Motor neuron (in vitro differentiated cells): ENCODE measurements at places on chromosomes 6 and 20.

DNA sequence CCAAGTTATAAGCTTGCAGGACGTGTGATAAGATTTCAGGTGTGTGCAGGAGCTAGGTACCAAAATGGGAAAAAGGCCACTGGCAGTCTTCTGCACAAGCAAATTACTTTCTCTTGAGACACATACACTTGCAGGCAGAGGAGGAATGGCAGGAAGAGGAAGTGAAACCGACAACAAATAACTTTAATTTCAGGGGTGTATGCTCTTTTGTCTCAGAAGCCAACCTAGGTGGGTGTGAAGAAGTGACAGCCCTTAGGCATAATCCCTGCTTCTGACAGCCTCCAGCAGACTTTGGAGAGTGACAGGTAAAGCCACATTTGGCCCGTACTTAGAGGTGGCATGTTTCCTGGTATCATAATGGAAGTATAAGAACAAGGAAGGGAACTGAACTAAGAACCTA lies 118.8 kb upstream of the TRAF3IP2 start:
- ATAC-seq = no peak

DNA sequence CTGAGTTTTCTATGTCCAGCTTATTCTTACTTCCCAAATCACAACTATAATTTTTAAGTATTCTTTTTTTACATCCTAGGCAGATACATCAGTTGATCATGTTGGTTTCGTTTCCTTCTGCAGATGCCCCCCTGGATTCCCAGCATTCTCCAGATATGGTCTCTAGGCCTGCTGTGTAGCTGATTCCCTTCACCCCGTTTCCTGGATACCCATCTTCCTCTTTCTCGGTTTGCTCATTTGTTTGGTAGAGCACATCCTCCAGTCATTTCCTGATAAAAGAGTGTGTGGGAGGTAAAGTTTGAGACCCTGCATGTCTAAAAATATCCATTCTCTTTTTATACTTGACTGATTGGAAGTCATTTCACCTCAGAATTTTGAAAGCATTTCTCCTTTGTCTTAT lies 66.4 kb downstream of the ANKS1A start:
- no peak for ATAC-seq

GRCh38 chr6:143165315-143165855 lies 104.7 kb downstream of the AIG1 start:
- no peak for ATAC-seq

DNA sequence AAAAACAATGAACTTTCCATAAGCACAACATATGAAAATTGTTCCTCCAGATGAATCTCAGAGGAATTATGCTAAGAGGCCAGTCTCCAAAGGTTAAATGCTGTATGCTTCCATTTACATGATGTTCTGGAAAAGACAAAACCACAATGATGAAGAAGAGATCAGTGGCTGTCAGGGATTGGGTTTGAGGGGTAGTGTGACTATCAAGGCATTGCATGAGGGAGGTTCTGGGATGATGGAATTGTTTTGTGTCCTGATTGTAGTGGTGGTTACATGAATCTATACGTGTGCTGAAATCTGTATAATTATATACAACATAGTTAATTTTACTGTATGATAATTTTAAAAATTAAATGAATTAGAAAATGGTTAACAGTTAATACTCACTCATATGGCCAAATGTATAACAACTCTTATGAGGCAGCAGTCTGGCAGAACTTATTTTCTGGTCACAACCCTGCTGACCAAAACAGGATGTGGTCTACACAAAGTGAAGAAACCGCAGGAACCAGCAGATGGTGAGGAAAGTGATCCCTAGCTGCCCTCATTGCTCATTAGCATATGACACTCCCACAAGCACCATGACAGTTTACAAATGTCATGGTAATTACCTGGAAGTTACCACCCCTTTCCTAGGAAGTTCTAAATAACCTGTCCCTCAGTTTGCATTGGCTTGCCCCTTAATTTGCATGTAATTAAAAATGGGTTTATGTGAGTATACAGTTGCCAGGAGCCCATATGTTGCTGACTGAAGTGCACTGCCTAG lies 31.9 kb downstream of the NSFL1C start:
- no peak for ATAC-seq

GRCh38 chr6:151263967-151264366 lies 24.2 kb downstream of the AKAP12 start:
- no peak for ATAC-seq

- no peak for ATAC-seq
Measured at GRCh38 chr20:54110457-54110856, 40.1 kb upstream of the BCAS1 start.

DNA sequence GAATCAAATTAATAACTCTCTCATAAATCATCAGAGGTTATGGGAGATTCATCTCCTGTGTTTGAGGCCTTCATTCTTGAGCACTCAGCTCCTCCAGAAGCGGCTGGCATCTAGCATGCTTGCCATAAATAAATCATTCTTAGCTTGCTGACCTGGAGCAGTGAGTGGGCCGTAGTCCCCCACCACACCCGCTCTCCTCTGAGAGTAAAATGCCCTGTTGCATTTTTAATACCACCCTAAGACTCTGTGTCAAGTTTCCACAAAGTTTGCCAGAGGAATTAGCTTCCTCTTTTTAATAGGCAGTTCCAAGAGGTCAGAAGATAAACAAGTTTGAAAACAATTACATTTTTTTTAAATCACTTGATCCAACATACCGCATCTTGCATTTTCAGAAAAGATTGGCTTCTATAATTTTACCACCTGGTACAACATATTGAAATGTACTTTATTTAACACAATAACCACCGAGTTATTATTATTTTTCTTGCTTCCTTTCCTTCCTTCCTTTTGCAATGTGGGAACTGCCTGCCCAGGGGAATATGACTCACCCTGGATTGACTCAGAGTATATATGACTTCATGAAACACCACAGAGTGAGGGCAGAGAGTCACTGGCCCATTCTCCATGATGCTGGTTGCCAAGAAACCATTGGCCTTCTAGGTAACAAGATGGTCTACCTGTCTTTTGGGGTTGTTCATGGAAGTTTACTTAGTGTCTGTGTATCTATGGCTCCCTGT lies 29.4 kb upstream of the CLIC5 start:
- ATAC-seq = no peak

DNA sequence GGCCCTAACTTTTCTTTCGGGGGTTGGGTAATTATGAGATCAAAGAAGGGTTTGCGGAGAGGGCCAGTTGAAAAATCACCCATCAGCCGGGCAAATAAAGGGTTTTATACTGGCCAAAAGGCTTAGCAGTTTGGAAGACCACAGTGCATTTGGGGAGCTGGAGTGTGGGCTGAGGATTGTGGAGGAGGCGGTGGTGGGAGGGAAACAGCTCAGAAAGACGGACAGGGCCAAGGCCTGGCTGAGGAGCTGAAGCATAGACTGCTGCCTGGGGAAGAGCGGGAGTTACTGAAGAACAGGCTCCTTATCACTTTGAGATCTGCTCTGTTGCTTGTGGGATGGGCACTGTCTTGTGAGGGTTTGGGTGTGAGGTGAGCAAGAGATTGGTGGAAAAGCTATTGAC lies 144.2 kb downstream of the CARMIL1 start:
- no peak for ATAC-seq

GRCh38 chr20:8077137-8077466 lies 55.0 kb upstream of the PLCB1 start:
- no peak for ATAC-seq

GRCh38 chr6:80196906-80197305 lies 90.4 kb downstream of the BCKDHB start:
- ATAC-seq = no peak

DNA sequence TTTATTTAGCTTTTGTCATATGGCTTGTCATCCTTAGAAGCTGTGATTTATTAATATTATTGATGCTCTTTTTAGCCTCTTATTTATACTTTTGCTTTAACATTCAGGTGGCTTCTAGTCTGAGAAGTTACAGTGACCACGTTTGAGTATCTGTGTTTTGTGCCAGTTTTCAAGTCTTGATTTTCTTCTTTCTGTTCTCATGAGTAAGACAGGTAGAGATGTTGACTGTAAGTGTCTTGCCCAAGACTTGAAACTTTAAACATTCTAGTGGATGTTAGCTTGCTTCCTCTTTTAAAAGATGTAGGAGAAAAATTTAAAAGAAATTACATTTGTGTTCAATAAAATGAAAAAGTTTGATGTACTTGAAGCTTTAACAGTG lies 122.6 kb downstream of the LRRC1 start:
- no peak for ATAC-seq

GRCh38 chr6:150037526-150038201 lies 12.3 kb upstream of the RAET1L start:
- peak; percentile 26 for ATAC-seq

DNA sequence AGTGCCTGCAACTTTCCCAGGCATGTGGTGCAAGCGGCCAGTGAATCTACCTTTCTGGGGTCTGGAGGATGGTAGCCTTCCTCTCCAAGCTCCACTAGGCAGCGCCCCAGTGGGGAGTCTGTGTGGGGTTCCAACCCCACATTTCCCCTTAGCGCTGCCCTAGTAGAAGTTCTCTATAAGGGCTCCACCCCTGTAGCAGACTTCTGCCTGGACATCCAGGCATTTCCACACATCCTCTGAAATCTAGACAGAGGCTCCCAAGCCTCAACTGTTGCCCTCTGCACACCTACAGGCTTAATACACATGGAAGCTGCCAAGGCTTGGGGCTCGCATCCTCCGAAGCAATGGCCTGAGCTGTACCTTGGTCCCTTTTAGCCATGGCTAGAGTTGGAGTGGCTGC lies 321.6 kb downstream of the TFAP2A start:
- ATAC-seq = no peak

- ATAC-seq = no peak
Measured at GRCh38 chr6:139932671-139933070, 558.2 kb upstream of the CITED2 start.

DNA sequence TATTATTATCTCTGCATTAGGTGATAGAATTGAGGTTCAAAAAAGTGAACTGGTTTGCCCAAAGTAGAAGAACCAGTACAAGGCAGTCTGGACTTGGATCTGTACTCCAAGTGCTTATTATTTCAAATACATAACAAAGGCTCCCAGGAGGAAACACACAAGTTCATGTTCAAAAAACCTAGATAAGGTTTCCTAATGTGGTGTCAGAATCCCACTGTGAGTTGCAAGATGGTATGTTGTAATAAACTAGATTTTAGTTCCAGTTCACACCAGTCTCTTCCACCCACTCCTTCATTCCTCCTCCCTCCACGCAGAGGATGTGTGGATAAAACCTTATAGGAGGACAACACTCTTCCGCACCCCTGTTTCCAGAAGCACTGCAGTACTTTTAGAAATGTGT lies 42.8 kb downstream of the KIAA0319 start:
- no peak for ATAC-seq

- no peak for ATAC-seq
Measured at GRCh38 chr20:40414843-40415615, 274.0 kb downstream of the MAFB start.

DNA sequence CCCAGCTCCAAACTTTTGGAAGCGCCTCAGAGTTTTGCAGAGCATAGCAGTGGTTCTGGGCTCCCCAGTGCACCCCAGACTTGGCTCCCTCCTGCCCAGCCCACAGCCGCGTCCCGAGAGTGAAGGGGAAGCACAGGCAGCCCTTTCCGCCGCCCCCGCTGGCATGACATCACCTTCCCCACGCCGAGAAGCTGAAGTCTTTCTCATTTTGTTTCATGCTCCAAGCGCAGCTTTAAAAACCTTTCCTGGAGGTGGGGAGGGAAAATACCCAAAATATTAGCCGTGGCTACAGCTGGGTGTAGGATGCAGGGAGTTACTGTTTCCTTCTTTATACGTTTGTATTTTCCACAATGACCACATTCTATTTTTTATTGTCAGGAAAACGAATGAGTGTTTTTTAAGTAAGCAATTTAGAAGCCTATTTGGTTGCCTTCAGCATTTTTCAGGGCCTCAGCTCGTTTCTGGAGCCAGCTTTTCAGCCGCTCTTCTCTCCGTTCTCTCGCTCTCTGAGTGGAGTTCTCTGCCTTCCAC lies 72.9 kb downstream of the SNX5 start:
- ATAC-seq = peak; percentile 24

GRCh38 chr20:49187330-49187850 lies 744 bp downstream of the STAU1 start:
- peak; percentile 3 for ATAC-seq

- no peak for ATAC-seq
Measured at GRCh38 chr20:61903575-61904340, 161.9 kb downstream of the TAF4 start.

DNA sequence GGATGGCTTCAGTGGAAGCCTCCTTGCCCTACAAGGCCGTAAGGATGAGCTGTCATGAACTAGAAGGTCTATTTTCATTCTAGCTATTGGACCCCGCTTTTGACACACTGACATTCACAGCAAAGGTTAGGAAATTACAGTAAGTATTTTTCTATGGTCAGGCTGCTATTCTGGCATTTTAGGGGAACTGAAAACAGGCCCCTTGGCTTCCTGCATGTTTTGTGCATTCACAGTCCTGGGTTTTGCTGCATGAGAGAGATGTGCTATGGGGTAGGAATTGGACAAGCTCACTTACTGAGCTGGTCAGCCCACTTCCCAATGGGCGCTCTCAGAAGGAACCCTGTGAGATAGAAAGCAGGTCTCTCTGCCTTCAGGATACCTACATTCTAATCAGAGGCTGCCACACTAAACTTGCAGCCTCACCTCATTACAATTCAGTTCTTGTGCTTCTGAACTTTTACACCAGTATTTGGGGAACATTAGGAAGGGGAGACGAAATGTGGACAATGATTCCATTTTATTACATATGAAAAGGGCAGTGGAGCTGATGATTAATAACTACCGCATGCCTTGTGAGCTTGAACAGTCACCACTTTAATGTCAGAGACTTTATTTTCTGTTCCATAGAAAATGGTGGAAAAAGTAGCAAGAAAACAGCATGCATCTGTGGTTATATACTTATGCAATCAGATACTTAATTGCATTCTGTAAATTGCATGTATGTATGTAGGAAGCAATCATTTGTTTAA lies 86.6 kb upstream of the TAB2 start:
- no peak for ATAC-seq

DNA sequence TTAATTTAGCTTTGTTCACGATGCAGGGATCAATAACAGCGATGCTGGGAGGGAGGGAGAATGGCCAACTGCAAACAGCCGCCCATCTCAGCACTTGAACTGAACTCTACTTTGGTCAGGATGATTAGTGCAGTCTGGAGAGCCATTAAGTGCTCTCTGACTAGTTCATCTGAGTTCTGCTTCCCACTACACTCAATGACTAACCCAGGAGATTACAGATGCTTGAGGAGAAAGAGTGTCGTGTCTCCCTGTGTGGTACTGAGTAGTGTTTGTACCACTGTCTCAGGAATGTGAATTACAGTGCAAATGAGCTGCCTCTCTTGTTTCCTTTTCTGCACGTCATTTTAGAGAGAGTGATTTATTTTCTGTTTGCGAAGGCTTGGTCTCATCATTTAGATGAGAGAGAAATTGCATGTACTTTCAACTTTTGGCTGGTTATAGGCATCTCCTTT lies 23.5 kb downstream of the CARMIL1 start:
- ATAC-seq = peak; percentile 81

GRCh38 chr20:57872816-57873409 lies 163.1 kb upstream of the PMEPA1 start:
- peak; percentile 32 for ATAC-seq

- ATAC-seq = no peak
Measured at GRCh38 chr6:90496258-90497016, 90.4 kb downstream of the MAP3K7 start.

- no peak for ATAC-seq
Measured at GRCh38 chr6:92559003-92559402, 860.4 kb downstream of the EPHA7 start.
